ENCODE measurements at places on chromosomes 12 and 14. TPM values are rescaled to one million over a fixed set of nuclear protein-coding genes. Genes with fewer than 3 reads are reported as not detected.

DNA sequence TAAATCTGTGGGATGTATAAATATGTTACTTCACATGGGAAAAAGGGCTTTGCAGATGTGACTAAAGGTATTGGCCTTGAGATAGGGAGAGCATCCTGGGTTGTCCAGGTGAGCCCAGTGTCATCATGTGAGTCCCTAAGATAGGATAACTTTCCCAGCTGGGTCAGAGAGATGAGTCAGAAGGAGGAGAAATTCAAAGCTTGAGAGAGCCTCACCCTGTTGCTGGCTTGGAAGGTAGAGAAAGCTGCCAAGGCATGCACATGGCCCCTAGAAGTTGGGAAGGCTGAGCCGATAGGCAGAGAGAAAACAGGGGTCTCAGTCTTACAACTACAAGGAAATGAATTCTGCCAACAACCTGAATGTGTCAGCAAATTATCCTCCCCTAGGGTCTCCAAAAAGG lies 213.0 kb downstream of the ADGRD1 start:
- no peak for DNase-seq

- no peak for DNase-seq
Observed at GRCh38 chr14:32331206-32331605, 2.1 kb downstream of the AKAP6 start.

ZNF84 gene
- total RNA-seq = 18.4 TPM

MDGA2 gene
- 0.33 TPM for total RNA-seq

EFS gene
- 20.5 TPM for total RNA-seq

GRCh38 chr12:121933522-121934308 lies 15.3 kb downstream of the CFAP251 start:
- peak; percentile 63 for DNase-seq

NINJ2 gene
- not detected for total RNA-seq

ETFBKMT gene
- 1.9 TPM for total RNA-seq

GRCh38 chr12:105352052-105352451 lies 21.6 kb downstream of the C12orf75 start:
- DNase-seq = no peak

DNA sequence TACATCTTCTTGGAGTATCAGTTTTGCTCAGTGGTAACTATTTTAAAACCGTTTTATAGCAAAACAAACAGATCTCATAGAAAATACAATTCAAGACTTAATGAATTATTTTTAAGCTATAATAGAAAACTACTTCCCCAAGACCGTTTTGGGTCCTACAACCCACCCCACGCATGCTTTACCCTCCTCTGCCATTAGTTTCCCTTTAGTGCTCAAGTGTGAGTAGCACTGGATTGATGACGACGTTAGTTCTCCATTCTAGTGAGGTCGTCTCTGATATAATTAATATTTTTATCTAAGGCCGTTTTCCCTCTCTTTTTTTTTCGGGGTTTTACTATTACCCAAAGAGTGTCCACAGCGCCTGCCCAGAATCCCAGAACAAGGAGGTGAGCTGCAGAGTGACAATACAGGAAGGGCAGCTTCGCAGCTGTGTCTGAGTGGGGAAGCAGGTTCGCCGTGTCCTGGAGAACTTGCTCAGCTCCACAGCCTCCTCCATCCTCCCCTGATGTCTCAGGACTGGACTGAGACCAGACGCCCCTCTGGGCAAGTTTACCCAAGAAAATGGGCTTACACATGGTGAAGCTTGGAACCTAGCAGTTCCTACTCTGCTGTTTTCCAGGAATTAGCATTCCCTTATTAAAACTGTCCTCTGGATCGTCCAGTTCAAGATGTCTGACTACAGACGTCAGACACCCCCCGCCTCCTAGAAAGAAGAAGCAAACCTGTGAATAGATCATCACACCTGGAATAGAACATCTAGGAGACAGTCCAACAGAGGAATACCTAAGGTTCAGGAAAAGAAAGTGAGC lies 31.9 kb upstream of the MON2 start:
- DNase-seq = no peak
